ENCODE measurements at places on chromosomes 5 and 9. TPM values are rescaled to one million over a fixed set of nuclear protein-coding genes. Genes with fewer than 3 reads are reported as not detected.

The DND1 gene
- total RNA-seq = 2.3 TPM

The GLIPR2 gene
- total RNA-seq = 14.5 TPM

The PSAT1 gene
- 226 TPM for total RNA-seq

The HCN1 gene
- total RNA-seq = 0.10 TPM

- no peaks in the 10 kb centered on the region for H3K36me3 ChIP-seq
- no peaks in the 10 kb centered on the region for H3K27me3 ChIP-seq
- no peak for DNase-seq
- no peaks in the 10 kb centered on the region for H3K4me1 ChIP-seq
Measured at GRCh38 chr5:67196537-67197059, at the start of gene CD180. Gene CD180 (minus strand): TSS chr5:67196799. CDS start chr5:67196641, 158 bp downstream.

DNA sequence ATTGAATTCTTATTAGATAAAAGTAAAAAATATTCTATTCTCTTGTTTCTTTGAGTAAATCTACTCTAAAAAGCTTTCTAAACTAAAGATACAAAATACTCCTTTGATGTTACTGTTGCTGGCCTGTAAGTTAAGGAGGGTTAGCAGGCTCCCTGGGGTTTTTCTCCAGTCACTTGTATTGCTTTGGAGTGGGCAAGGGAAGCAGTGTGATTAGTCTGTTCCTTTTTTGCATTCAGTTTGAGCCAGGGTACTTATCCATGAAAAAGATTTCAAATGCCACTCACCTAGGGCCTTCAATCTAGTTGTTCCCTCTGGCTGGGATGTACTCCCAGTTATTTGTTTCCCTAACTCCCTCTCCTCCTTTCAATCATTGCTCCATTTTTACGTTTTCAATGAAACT, 256.2 kb upstream of the SMC2 start:
- no peaks in the 10 kb centered on the region for H3K27me3 ChIP-seq
- DNase-seq = no peak
- no peak overlapping the region for H3K27ac ChIP-seq
- H3K36me3 ChIP-seq = no peaks in the 10 kb centered on the region
- no peak overlapping the region for H3K4me3 ChIP-seq

DNA sequence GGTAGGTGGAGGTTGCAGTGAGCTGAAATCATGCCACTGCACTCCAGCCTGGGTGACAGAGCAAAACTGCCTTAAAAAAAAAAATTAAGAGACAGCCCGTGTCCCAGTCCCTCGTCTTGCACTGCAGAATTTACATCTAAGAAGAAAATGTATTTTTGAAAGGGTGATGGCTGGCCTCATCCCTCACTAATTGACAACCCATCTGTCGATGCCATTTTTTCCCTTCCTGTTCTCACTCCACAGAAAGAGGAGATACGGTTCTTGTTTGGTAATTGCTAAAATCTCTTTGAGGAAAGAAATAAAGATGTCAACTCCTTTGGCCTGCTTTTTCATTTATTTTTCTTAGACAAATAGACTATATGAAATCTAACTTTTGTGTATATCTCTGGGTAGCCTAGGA, 2.4 kb upstream of the LSM11 start:
- no peak overlapping the region for H3K27ac ChIP-seq
- no peaks in the 10 kb centered on the region for H3K27me3 ChIP-seq
- H3K4me3 ChIP-seq = no peak overlapping the region
- peaks cover 24% of the 10 kb centered on the region for H3K4me1 ChIP-seq
- no peak for DNase-seq

- H3K36me3 ChIP-seq = no peaks in the 10 kb centered on the region
- no peaks in the 10 kb centered on the region for H3K4me1 ChIP-seq
- H3K27ac ChIP-seq = no peak overlapping the region
- no peaks in the 10 kb centered on the region for H3K27me3 ChIP-seq
- no peak overlapping the region for H3K4me3 ChIP-seq
- DNase-seq = no peak
Measured at GRCh38 chr5:113271015-113271414, 163.8 kb downstream of the TSSK1B start.

DNA sequence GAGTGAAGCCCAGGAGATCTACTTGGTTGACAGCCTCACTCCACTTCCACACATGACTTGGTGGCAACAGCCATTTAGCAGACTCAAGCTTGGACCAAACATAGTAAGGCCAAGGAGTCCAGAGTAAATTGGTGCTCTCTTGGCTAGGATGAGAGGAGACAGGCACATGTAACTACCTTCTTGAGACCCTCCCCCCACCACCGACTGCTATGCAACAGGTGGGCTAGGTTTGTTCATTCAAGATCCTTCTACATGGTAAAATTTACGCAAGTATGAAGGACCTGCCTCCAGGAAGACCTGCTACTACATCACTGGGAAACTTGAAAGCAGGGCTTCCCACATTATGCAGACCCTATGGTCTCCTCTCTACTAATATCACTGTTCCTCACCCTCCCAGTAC, 442.4 kb downstream of the SPOCK1 start:
- no peak for DNase-seq
- no peak overlapping the region for H3K4me3 ChIP-seq
- H3K27ac ChIP-seq = no peak overlapping the region
- no peaks in the 10 kb centered on the region for H3K36me3 ChIP-seq
- H3K27me3 ChIP-seq = peaks cover 42% of the 10 kb centered on the region

- H3K36me3 ChIP-seq = no peaks in the 10 kb centered on the region
- DNase-seq = no peak
- no peaks in the 10 kb centered on the region for H3K4me1 ChIP-seq
- H3K27me3 ChIP-seq = no peaks in the 10 kb centered on the region
Measured at GRCh38 chr5:1035421-1036405, 27.1 kb downstream of the NKD2 start.

- H3K36me3 ChIP-seq = no peaks in the 10 kb centered on the region
- peaks cover 6% of the 10 kb centered on the region for H3K4me1 ChIP-seq
- no peak overlapping the region for H3K4me3 ChIP-seq
Measured at GRCh38 chr9:37141015-37141414, 20.6 kb downstream of the ZCCHC7 start.

GRCh38 chr5:51279983-51280706, 103.1 kb upstream of the ISL1 start:
- H3K36me3 ChIP-seq = no peaks in the 10 kb centered on the region
- H3K4me3 ChIP-seq = no peak overlapping the region
- no peaks in the 10 kb centered on the region for H3K4me1 ChIP-seq
- H3K27me3 ChIP-seq = no peaks in the 10 kb centered on the region

GRCh38 chr5:57804505-57804904, 321.9 kb upstream of the ACTBL2 start:
- H3K36me3 ChIP-seq = no peaks in the 10 kb centered on the region
- H3K27ac ChIP-seq = no peak overlapping the region
- H3K4me1 ChIP-seq = peaks cover 6% of the 10 kb centered on the region
- no peak for DNase-seq

DNA sequence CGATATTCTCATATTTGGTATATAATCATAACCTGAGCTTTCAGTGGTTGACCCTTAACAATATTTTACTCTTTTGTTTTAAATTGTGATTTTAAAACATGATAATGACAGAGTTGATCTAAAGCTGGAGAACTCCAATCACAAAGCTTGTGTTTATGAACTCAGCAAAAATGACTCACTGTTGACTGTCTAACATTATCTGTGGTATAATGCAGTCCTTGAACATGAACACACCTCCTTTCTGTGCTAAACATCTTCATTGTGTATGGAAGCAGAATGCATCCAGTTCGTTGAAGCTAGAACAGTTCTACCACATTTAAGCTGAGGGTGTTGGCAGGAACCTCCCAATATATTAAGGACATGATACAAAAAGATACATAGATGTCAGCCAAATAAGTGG, 1030.2 kb upstream of the SEMA6A start:
- no peak for DNase-seq
- H3K4me3 ChIP-seq = no peak overlapping the region
- no peaks in the 10 kb centered on the region for H3K27me3 ChIP-seq
- no peaks in the 10 kb centered on the region for H3K4me1 ChIP-seq
- no peak overlapping the region for H3K27ac ChIP-seq
- H3K36me3 ChIP-seq = no peaks in the 10 kb centered on the region

Data from HCT116 (cell line).